ENCODE measurements at places on chromosomes 6 and 20.

DNA sequence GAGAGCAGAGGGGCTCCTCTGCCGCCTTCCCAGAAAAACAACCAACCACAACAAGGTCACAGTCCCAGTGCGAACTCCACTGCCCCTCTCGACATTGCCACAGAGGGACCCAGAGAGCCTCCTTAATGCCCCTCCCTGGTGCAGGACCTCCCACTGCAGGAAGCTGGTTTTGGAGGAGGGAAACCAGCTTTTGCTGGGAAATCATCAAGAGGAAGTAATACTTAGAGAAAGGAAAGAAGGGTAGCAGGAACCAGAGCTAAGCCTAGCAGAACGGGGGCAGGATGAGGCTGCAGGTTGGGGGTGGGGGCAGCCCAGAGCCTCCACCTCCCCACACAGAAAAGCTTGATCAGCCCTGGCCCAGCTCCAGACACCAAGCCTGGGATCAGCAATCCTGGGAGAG lies 37.7 kb upstream of the SIRPA start:
- H3K36me3 ChIP-seq = no peaks in the 10 kb centered on the region
- no peak overlapping the region for H3K27ac ChIP-seq
- no peaks in the 10 kb centered on the region for H3K27me3 ChIP-seq
- H3K4me3 ChIP-seq = no peak overlapping the region

- no peak overlapping the region for H3K27ac ChIP-seq
- H3K4me3 ChIP-seq = no peak overlapping the region
- H3K36me3 ChIP-seq = no peaks in the 10 kb centered on the region
- no peaks in the 10 kb centered on the region for H3K27me3 ChIP-seq
Observed at GRCh38 chr6:132096245-132096644, 145.1 kb upstream of the CCN2 start.

DNA sequence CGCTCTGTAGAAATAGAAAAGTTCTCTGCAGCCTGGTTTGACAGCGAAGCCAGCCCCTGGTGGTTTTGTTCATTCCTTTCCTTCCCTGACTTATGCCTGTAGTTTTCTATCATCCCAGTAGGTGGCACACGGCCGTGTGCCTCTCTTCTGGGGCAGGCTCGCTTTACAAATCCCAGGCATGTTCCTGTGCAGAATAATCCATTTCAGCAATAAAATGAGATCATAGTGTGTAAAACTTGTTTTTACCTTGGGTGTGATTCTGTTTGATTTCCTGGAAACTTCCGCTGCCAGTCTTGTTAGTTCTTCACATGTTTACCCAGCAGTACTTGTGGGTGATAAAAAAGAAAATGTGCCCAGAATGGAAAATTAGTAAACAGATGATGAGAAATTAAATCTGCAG lies 7.4 kb upstream of the INSM1 start:
- peaks cover 18% of the 10 kb centered on the region for H3K27me3 ChIP-seq
- no peaks in the 10 kb centered on the region for H3K36me3 ChIP-seq
- no peak overlapping the region for H3K4me3 ChIP-seq
- peak; percentile 87 for DNase-seq
- peaks cover 41% of the 10 kb centered on the region for H3K4me1 ChIP-seq

DNA sequence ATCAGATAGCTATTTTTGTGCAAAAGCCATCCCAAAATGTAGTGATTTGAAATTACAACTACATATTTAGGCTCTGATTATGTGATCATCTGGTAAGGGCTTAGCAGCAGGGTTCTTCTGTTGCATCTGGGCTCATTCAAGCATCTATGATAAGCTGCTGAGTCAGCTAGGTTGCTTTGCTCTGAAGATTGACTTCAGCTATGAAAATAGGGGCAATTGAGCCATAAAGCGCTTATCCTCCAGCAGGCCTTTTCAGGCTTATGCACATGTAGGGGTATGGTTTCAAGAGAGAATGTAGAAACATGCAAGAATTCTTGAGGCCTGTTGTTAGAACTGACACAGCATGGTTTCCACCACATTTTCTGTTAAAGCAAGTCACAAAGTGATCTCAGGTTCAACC lies 114.1 kb downstream of the PLCB1 start:
- peaks cover 49% of the 10 kb centered on the region for H3K4me1 ChIP-seq
- no peaks in the 10 kb centered on the region for H3K36me3 ChIP-seq
- no peak overlapping the region for H3K4me3 ChIP-seq
- H3K27ac ChIP-seq = no peak overlapping the region
- DNase-seq = no peak
- H3K27me3 ChIP-seq = no peaks in the 10 kb centered on the region

DNA sequence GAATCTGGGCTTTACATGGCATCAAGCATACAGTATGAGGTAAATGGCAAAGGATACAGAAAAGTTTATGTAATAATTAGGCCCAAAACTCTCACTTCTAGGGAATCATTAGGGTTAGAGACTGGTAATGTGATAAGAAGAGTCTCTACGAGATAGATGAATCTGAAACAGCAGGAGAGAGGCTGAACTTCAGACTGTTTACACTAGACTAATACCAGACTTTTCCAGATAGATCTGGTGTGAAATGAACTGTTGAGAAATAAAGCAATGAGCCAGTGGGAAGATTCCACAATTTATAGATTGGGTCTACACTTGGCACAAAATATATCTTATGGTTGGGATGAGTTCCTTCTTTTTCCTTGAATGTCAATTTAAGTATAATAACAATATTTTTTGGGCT lies 134.3 kb downstream of the MAN1A1 start:
- H3K27ac ChIP-seq = no peak overlapping the region
- no peak overlapping the region for H3K4me3 ChIP-seq
- DNase-seq = peak; percentile 23
- H3K36me3 ChIP-seq = no peaks in the 10 kb centered on the region

- H3K27ac ChIP-seq = no peak overlapping the region
- H3K4me1 ChIP-seq = no peaks in the 10 kb centered on the region
- DNase-seq = peak; percentile 11
- no peaks in the 10 kb centered on the region for H3K27me3 ChIP-seq
- no peak overlapping the region for H3K4me3 ChIP-seq
- H3K36me3 ChIP-seq = no peaks in the 10 kb centered on the region
Observed at GRCh38 chr6:133214267-133214666, 26.9 kb upstream of the EYA4 start.

GRCh38 chr6:24744911-24745310 lies 26.0 kb upstream of the C6orf62 start:
- peaks cover 16% of the 10 kb centered on the region for H3K4me1 ChIP-seq
- no peaks in the 10 kb centered on the region for H3K27me3 ChIP-seq
- H3K27ac ChIP-seq = peak overlapping the region; percentile 77
- no peak for DNase-seq
- no peak overlapping the region for H3K4me3 ChIP-seq
- H3K36me3 ChIP-seq = no peaks in the 10 kb centered on the region

- no peak for DNase-seq
- no peak overlapping the region for H3K27ac ChIP-seq
- no peak overlapping the region for H3K4me3 ChIP-seq
- H3K36me3 ChIP-seq = no peaks in the 10 kb centered on the region
- no peaks in the 10 kb centered on the region for H3K4me1 ChIP-seq
Observed at GRCh38 chr6:164825386-164825785, 484.0 kb downstream of the C6orf118 start.

GRCh38 chr6:52213127-52213526 lies 27.0 kb downstream of the IL17A start:
- no peak overlapping the region for H3K4me3 ChIP-seq
- DNase-seq = no peak
- no peak overlapping the region for H3K27ac ChIP-seq
- no peaks in the 10 kb centered on the region for H3K27me3 ChIP-seq
- H3K36me3 ChIP-seq = no peaks in the 10 kb centered on the region

DNA sequence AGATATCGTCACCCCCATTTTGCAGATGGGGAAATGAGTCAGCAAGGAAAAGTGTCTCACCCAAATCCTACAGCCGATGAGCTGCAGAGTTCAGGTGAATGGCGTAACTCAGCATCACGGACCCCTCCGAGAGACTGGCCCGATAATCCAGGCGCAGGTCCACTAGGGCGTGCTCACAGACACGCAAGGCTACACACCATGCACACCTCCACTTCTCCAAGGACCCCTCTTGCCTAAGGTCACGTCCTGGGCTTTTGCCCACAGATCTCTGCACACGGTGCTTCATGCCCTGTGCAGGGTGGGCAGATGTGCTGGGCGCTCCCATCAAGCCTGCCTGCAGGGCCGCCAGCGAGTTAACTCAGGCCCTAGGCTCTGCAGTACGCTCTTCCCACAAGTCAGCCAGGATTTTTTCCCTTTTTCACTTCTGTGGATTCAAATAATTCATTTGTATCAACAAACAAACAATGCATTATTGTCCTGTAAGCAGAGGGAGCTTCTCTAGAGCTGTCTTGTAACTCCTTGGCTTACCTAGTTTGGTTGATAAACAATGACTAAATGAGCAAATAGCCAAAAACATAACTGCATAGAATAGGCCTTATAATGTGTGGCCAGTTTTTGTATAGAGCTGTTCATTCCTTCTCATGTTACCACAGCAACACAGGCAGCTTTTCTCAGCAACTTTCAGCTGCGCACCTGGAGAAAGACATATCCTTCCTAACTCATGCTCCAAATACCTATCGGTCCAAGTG lies 139.1 kb downstream of the AGPAT4 start:
- no peak overlapping the region for H3K27ac ChIP-seq
- no peaks in the 10 kb centered on the region for H3K27me3 ChIP-seq
- DNase-seq = no peak
- H3K4me1 ChIP-seq = no peaks in the 10 kb centered on the region

GRCh38 chr6:68776354-68776753 lies 141.3 kb downstream of the ADGRB3 start:
- H3K4me3 ChIP-seq = no peak overlapping the region
- H3K27me3 ChIP-seq = no peaks in the 10 kb centered on the region
- no peak overlapping the region for H3K27ac ChIP-seq
- no peak for DNase-seq
- no peaks in the 10 kb centered on the region for H3K4me1 ChIP-seq

GRCh38 chr6:75611011-75611701 lies 9.5 kb downstream of the SENP6 start:
- no peaks in the 10 kb centered on the region for H3K27me3 ChIP-seq
- peak overlapping the region; percentile 8 for H3K27ac ChIP-seq
- no peaks in the 10 kb centered on the region for H3K36me3 ChIP-seq
- peaks cover 98% of the 10 kb centered on the region for H3K4me1 ChIP-seq
- H3K4me3 ChIP-seq = no peak overlapping the region

DNA sequence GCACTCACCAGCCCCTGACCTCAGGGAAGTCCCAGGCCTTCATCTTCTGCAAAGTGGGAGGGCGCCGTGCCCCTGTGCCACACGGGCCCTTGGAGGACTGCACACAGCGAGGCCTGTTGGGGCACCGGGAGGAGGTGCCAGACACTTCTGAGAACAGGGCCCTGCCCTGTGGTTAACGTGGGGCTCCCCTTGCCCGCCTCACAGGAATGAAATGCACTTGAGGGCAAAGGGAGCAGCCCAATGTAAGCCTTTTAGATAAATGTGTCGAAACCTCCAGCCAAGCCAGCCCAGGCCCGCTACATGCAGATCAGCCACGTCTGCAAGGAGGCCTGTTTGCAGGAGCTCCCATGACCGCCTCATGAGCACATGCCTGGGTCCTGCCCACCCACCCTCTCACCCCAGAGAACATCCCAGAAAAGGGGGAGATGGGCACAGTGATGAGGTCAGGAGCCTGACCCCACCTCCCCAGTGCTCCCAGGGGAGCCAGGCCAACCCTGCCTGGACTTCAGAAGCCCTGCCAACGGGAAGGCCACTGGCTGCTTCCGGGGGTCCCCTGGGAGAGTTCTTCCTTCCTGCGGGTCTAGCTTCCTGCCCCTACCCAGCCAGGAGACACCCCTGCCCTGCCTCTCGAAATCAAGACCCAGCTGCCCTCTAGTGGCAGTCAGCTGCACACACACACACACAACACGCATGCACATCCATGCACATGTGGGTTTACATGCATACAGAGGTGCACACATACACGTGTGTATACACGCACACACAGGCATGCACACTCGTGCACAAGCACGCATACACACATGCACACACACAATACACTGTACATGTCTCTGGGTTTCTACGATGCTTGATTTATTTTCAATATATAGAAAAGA lies 178.7 kb downstream of the TAF4 start:
- no peaks in the 10 kb centered on the region for H3K36me3 ChIP-seq
- DNase-seq = peak; percentile 74
- H3K4me3 ChIP-seq = no peak overlapping the region
- no peaks in the 10 kb centered on the region for H3K4me1 ChIP-seq

- peaks cover 18% of the 10 kb centered on the region for H3K4me1 ChIP-seq
- H3K4me3 ChIP-seq = peak overlapping the region; percentile 33
- DNase-seq = no peak
- peak overlapping the region; percentile 47 for H3K27ac ChIP-seq
Observed at GRCh38 chr20:44609006-44609515, 26.7 kb downstream of the PKIG start.

- H3K4me3 ChIP-seq = no peak overlapping the region
- H3K27me3 ChIP-seq = no peaks in the 10 kb centered on the region
- no peak overlapping the region for H3K27ac ChIP-seq
- H3K36me3 ChIP-seq = peaks cover 50% of the 10 kb centered on the region
Observed at GRCh38 chr20:62274332-62274950, 28.4 kb upstream of the ADRM1 start.

- DNase-seq = no peak
- H3K4me1 ChIP-seq = no peaks in the 10 kb centered on the region
- H3K4me3 ChIP-seq = no peak overlapping the region
- H3K27ac ChIP-seq = no peak overlapping the region
- H3K27me3 ChIP-seq = peaks cover 16% of the 10 kb centered on the region
Observed at GRCh38 chr20:57160985-57161384, 105.5 kb downstream of the BMP7 start.
